ENCODE measurements at places on chromosomes 13 and 19.

- no peak for DNase-seq
Observed at GRCh38 chr13:97249093-97249795, 27.1 kb downstream of the MBNL2 start.

DNA sequence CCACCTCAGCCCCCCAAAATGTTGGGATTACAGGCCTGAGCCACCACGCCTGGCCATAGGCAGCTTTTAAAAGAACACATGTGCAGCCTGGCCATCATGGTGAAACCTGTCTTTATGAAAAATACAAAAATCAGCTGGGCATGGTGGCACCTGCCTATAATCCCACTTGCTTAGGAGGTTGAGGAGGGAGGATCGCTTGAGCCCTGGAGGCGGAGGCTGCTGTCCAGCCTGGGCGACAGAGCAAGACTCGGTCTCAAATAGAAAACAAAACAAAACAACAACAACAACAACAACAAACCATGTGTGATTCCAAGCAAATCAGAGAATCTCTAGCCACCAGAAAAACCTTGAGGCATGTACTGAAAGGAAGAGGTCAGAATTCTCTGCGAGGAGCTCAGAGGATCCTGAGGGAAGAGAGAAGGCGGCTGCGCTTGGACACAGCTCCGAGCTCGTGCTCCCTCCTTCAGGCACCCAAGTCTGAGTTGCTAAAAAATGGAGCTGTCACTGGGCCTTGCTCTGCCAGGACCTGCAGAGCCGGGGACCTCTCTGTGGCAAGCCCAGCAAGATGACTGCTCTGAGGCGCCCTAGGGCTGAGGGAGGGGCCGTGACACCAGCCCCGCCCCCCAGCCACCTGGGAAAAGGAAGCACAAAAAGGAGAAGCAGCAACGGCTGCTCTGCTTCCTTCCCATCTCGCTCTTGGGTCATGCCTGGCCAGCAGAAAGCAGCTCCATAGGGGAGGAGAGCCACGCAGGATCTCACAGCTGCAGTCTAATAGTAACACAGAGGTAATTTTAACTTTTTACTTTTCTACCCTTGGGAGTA, at the start of gene ARL11:
TSS of gene ARL11 (plus strand) at position 677 of the 822 bp plus-strand sequence. CDS start 1,941 bp downstream, outside the sequence.
- peak; percentile 16 for DNase-seq

DNA sequence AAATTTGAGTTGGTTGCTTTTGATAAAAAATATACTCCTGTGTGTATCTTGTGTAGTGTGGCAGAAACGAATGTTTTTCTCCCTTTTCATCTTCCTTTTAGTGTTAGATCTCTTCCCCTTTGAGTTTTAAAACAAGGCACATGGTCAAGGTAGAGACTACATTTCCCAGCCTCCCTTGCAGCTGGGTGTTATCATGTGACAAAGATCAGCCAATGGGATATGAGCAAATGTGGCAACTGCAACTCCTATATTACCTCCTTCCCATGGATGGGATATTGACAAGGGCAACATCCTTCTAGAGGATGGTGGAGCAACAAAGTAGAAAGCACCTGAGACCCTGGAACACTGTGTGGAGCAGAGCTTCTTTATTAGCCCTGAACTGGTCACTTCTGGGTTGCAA, 42.4 kb downstream of the ADGRE3 start:
- no peak for DNase-seq

DNA sequence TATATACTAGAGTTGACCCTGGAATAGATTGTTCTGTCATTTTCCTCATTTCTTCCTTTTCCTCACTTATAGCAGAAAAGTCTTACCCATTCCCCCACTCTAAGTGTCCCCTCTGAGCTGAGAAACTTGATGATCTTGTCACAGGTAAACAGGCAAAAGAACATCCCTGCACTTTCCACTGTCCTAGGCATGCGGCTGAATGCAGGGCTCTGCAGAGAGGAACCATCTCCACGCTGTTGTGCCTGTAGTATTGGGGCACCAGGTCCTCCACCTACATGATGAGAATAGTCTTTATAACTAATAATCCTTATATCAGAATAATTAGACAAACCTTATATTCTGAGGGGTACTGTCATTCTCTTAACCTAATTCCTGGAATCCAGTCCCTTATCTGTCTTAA, 211.3 kb downstream of the RBM26 start:
- DNase-seq = no peak

GRCh38 chr19:19540064-19540714, 2.1 kb downstream of the CILP2 start:
- peak; percentile 53 for DNase-seq

- no peak for DNase-seq
Observed at GRCh38 chr19:49801966-49802661, 11.0 kb downstream of the FUZ start.

GRCh38 chr13:33953203-33953602, 135.3 kb downstream of the RFC3 start:
- no peak for DNase-seq

Data from activated T-helper 9 cell treated with anti-CD3 and anti-CD28 coated beads, Interleukin-2, amount 50 U/mL, for 16 hours (primary cell).